ENCODE measurements at places on chromosomes 3 and 15.

DNA sequence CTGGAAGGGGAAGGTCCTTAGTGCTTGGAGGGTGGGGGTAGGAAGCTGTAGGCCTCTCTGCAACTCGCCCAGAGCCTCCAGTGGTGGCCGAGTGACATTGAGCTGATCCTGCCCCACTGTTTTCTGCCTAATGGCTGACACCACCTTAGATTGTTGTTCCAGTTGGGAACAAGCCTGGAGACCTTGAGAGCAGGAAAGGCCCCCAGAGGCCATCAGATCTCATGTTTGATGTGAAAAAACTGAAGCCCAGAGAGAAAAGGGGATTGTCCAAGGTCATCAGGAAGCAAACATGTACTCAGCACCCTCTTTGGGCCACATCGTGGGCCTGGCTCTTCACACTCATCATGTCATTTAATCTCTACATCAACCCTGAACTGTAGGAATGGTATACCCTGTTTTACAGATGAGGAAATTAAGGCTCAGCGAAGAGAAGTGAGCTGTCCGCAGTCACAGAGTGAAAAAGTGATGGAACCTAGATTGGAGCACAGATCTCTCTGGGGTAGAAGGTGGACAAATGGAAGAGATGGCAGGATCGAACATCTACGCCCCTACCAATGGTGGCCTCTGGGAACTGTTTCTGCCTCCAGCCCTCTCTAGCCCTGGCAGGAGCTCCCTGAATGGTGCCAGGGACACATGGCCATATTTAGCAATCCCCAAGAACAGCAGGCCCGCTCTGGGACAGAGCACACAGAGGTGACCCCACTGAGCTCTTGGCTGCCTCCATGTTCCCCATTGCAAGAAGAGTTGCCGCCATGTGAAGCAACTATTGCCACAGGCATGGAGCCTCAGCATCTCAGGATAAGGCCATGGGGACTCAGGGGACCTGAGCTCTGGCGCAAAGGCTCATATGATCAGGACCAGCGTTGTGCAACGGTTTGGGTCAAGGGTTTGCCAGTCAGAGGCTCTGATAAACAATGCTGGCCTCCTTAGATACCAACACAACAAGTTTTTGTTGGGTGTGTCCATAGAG lies 31.6 kb upstream of the TSEN2 start:
- DNase-seq, result no peak

DNA sequence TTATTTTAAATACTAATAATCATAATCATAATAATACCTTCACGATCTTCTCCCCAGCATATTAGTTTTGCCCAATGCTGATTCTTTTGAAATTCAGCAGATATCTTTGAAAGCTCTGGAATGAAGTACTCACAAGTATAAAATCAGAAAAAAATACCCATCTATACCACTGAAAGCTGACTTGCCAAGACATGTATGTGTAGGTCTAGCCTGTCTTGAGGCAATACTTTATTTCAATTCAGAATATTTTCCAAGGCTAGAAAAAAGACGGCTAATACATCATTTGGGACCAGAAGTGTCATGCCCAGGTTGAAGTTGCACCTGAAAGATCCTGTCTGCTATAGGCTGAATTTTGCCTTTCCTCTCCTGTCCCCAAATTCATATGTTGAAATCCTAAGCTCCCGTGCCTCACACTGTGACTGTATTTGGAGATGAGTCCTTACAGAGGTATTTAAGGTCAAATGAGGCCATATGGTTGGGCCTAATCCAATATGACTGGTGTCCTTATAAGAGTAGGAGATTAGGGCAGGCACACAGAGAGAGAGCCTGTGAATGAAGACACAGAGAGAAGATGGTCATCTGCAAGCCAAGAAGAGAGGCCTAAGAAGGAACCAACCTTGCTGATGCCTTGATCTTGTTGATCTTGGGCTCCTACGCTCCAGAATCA lies 255.9 kb upstream of the CMC1 start:
- DNase-seq, result no peak

DNA sequence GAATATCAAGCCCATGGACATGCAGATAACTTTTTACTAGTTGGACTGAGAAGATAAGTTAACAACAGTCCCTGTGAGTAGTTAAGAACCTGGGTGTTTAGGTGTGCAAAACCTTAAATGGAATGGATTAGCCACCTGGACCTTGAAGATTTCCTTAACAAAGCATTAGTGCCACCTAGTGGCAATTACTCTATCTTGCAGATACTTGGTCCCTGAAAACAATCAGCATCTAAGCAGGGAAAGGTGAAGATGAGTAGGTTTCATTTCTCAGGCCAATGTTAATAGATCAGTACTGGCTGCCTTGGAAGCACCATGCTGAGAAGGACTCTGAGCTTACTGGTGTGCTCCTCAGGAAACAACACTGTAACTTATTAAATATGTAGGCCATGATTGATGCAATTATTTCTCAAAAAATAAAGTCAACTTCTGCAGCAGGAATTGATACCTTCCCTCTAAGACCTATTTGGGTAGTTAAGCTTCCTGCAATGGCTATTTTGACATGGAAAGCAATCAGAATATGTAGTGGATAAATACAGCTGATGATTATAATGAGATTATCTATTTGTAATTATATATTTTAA lies 329.4 kb downstream of the TBC1D5 start:
- DNase-seq, result no peak

- DNase-seq, result no peak
Observed at GRCh38 chr15:99021694-99022093, 14.1 kb upstream of the PGPEP1L start.

DNA sequence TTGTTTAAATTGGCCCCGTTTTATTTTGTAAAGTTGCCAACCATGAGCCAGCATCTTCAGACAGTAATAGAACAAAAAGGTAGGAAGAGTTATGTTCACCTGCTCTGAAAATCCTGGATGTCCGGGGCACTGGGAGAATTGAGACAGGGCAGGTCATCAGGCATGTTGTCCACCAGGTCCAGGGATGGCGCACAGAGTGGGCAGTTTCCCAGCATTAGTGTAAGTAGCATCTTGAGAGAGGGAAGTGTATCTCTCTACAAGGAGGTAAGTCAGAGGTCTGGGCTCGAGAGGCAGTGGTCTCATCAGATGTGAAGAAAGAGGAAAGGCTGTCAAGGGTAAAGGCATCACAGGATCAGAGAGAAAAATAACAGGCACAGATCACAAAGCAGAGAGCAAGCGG lies 339.4 kb downstream of the CLSTN2 start:
- no peak for DNase-seq

DNA sequence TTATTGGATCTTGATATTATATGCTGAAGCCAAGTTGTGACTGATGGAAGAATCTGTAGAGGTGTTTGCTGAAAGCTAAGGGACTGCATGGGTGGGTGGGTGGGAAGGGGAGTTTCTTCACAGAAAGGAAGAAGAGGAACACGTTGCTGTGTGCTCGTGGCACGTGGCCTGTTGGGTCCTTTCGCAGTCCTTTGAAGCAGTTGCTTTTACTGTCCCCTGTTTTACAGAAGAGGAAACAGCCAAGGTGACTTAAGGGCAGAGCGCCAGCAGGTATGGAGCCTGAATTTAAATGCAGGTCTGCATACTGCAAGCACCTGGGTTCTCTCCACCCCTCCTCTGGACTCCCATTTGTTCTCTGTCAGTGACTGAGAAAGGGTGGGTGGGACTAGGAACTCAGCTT lies 59.4 kb upstream of the PRR23C start:
- no peak for DNase-seq

DNA sequence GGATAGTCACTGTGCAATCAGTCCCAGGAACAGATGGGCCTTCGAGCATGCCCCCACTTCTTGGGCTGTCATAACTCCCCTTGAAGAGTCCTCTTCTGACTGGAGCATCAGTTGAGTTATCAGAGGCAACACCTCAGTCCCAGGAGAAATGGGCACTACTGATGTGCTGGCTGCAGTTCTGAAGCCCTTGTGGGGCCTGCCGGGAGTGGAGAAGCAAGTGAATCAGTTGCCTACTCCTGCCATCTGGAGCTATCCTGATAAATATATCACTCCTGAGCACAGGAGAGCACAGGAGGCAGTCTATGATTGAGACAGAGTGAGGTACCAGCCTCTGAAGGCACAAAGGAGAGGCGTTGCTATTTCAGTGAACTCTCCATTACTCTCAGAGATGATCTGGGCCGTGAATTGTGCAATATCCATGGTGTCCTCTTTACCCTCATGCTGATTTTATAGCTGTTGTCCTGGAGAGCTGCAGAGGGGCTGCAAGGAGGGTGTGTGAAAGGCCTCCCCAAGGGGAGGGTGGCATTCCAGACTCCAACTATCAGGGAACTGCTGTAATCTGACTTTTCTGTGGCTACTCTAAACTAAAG lies 344.2 kb upstream of the ROPN1 start:
- DNase-seq, result no peak

GRCh38 chr3:125192190-125193035 lies 20.1 kb downstream of the SLC12A8 start:
- DNase-seq, result no peak

DNA sequence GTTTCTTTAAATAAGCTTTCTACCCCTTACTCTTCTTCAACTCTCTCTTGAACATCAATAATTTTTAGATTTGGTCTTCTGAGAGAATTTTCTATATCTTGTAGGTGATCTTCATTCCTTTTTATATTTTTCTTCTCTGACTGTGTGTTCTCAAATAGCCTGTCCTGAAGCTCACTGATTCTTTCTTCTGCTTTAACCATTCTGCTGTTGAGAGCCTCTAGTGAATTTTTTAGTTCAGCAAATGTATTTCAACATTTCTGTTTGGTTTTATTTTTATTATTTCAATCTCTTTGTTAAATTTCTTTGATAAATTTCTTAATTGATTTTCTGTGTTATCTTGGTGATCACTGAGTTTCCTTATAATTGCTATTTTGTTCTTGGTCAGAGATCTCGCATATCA lies 19.6 kb downstream of the IQCH start:
- DNase-seq, result no peak

DNA sequence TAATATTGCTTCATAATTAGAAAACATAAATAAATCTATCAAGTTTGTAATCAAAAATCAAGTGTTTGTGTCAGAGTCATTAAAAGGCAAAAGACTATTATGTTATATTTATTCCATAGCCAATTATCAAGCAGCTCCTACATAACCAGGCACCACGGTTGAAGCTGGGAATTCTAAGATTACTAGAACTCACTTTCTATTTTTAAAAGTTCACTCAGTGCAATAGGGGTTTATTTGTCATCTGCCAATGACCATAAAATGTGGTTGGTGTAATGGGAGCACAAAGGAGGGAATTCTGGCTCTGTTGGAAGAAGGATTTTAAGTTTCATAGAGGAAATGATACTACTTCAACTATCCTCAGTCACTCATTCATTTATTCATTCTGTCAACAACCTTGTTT lies 57.7 kb downstream of the TRIM69 start:
- DNase-seq, result no peak

DNA sequence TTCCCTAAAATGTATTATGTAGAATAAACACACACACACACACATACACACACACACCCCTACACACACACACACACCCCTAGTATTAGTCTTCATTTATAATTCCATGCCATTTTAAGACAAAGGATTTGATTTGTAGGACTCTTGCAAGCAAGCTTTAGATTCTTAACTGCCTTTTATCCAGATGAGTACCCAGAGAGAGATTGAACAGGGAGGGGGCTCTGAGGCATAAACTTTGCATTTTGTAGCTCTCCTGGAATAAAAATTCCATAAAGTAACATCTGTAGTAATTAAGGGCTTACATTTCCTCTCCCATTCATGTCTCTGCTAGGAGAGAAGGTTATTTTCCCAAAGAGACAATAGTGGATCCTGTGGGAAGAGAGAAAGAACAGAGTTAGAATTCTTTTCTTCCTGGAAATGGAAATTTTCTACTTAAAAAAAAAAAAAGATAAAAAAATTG lies 479.4 kb downstream of the RBMS3 start:
- no peak for DNase-seq

GRCh38 chr3:188680189-188680588 lies 491.6 kb upstream of the TPRG1 start:
- no peak for DNase-seq

GRCh38 chr3:132606085-132606484 lies 9.0 kb downstream of the ACKR4 start:
- DNase-seq, result no peak

DNA sequence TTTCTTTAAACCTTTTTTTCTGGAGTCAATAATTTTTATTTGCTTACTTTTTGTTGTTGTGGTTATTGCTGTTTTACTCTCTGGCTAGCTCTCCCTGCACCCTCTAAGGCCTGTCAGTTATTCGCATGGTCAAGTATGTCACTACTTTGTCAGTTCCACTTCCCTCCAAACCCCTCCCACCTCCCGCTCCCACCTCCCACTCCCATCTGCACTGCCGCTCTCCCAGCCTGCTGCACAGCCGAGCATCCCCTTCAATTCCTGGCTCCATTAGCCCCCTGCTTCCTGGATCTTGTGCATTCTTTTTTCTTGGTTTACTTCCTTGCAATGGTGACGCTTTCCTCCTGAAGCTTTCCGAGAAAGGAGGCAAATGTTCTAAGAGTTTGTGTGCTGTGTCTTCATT lies 218.0 kb downstream of the XXYLT1 start:
- no peak for DNase-seq

- DNase-seq, result no peak
Observed at GRCh38 chr15:78811124-78811824, at the start of gene ADAMTS7. ADAMTS7 (minus strand) TSS chr15:78811464; CDS start chr15:78811220, 244 bp downstream.

- DNase-seq, result no peak
Observed at GRCh38 chr15:82928711-82929110, 23.8 kb downstream of the HOMER2 start.

- DNase-seq, result no peak
Observed at GRCh38 chr3:195003893-195004289, 267.1 kb downstream of the XXYLT1 start.

DNA sequence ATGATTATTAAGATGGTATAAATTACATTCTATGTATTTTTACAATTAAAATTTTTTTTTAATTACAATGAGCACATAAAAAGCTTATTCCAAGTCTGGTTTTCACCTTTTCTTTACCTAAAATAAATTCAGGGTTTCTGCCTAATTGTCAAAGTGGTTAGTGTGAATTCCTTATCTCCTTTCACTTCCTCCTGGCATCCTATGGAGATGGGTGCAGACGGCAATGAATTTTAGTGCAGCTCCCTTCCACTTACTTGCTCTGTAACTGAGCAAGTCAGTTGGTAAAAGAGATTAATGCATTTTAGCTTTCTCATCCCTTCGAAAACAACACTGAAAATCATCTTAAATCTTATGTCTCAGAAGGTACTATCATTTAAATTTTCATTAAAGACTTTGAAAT lies 13.1 kb downstream of the HDGFL3 start:
- no peak for DNase-seq

DNA sequence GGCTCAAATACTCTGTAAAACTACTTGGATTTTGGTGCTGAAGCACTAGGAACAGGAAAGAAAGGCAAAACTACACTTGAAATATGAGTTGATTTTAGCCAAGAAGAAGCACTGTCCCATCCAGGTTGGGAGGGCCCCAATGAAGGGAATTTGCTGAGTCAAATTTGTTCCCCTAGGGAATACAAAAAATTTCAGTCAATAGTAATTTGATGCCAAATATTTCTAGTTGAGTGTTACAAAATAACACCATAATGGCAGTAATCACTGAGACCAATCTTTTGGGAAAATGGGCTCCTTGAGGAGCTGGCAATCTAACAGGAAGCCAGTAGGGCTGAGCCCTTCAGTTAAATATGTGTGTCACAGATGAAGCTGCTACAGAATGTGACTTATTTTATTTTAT lies 896.9 kb downstream of the DIPK2A start:
- DNase-seq, result no peak

Data from activated naive CD8-positive, alpha-beta T cell treated with anti-CD3 and anti-CD28 coated beads, Interleukin-2, amount 50 U/mL, for 16 hours (primary cell).